Pulmonary artery endothelial cell (primary cell): ENCODE measurements at places on chromosomes 3 and 15. TPM values are rescaled to one million over a fixed set of nuclear protein-coding genes. Genes with fewer than 3 reads are reported as not detected.

TFDP2 gene
- 17.0 and 20.8 TPM in 2 replicates for total RNA-seq

GOLGA6D gene
- not detected in 2 replicates for total RNA-seq

ITIH3 gene
- total RNA-seq = not detected in 2 replicates

DNA sequence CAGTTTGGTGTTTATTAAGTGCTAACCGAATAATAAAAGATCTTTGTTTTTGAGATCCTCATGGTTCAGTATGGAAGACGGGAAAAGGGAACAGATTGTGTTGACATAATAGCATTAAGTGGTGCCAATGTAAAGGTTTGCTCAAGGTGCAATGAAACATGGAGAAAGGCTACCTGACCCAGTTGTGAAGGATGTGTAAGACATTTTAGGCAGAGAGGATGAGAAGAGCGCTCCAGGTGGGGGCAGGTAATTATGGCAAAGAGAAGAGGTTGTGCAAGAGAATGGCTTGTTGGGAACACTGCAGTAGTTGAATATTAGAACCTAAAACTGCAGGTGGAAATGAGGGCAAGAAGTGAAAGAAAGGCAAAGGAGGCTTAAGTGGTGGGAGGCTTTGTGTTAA lies 140.8 kb downstream of the DIPK2A start:
- no peak for DNase-seq

DNA sequence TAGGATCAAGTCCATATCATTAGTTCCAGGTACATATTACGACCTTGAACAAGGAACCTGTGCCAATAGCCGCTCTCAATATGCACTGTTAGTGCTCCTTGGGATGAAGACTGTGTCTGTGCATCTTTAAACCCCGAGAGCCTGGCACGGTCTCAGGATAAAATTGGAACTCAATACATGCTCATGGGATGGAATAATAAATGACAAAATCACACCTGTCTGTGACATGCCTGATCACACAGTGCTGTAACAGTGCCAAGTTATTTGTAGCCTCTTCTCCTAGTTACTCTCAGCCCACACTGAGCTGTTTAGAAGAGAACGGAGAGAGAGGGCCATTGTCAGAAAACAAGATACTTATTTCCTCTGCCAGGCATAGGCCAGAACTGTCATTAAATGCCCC lies 82.2 kb downstream of the SSR3 start:
- no peak for DNase-seq

GRCh38 chr15:92870010-92870591 lies 30.0 kb upstream of the CHD2 start:
- no peak for DNase-seq

DNA sequence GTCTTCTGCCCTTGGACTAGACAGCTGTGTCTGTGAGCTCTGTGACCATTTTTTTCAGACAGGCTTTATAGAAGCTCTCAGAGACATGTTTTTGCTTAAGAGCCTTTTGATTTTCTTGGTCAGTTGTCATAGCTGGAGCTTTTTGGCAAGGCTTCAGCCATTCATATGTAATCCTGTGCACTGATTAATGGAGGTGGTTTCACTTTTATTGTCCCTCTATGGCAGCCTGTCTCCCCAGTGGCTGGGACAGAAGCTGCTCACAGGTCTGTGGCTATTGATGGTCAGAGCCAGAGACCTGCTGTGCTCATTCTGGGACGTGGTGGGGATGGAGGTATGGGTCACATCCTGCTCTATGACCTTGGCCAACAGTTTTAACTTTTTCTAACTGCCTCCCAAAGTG lies 226.6 kb upstream of the LRRFIP2 start:
- DNase-seq = no peak

GRCh38 chr3:195172896-195173295 lies 98.1 kb downstream of the XXYLT1 start:
- DNase-seq = no peak

- DNase-seq = no peak
These were observed 3.9 kb downstream of the KATNBL1 start for GRCh38 chr15:34206011-34206410.

DNA sequence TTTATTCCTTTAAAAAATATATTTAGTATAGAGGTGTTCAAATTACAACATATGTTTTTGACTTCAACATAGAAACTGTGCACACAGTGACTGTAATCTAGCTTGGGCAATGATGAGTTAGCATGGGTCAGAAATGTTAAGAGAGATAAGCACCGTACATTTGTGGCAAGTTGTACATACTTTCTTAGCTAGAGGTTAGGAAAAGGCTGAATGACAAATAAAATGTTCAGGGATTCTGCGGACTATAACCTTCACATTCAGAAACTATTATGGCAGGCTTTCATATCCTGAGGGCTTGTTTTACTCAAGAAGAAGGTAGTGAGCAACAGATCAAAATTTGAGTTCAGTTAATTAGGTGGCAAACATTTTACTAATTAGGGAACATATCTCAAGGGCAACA lies 379.7 kb upstream of the EPHA6 start:
- DNase-seq = no peak

GRCh38 chr3:60094392-60094947 lies 1044.6 kb upstream of the CFAP20DC start:
- DNase-seq = no peak
